ENCODE measurements at places on chromosomes 12 and 14.

DNA sequence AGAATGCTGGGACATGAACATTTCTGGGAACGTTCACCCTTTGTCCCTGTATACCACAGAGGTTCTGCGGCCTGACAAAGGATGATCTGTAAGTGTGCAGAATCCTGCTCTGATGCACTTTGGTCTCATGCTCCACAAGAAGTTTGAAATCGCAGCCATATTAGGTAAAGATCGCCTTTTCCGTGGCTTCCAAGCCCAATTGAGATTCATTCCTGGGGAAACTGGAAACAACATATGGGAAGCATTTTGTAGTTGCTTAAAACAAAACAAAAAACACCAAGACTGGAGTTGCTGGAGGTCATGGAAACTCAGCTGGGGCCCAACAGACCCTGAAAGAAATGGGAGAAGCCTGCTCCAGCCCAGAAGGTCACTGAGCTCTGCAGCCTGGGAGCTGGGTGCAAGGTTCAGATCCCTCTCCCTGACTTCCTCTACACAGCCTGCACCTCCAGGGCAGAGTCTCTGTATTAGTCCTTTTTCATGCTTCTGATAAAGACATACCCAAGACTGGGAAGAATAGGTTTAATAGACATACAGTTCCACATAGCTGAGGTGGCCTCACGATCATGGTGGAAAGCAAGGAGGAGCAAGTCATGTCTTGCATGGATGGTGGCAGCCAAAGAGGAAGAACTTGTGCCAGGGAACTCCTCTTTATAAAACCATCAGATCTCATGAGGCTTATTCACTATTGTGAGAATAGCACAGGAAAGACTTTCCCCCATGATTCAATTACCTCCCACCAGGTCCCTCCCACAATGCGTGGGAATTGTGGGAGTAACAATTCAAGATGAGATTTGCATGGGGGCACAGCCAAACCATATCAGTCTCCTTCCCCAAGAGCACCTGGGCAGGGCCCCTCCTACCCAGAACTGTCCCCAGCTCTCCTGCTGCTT, 60.8 kb upstream of the CHGA start:
- DNase-seq: no peak

GRCh38 chr14:98725191-98725590, 546.8 kb downstream of the BCL11B start:
- DNase-seq: no peak

DNA sequence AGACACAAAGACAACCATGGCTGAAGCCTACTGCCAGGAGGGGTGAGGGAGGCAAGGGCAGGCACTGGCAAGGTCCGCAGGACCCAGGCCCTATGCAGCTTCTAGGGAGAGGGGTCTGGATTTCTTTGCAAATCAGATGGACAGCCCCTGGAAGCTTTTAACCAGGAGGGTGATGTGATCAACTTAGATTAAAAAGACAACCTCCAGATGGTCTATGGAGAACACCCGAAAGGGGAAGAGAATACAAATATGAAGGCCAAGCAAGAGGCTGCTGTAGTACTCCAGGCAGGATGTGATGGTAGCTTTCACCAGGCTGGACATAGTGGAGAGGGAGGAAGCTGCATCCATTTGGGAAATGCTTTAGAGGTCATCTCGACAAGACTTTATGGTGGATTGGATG, 83.3 kb upstream of the TSPAN11 start:
- no peak for DNase-seq

GRCh38 chr12:80830533-80831088, 107.1 kb downstream of the LIN7A start:
- no peak for DNase-seq

DNA sequence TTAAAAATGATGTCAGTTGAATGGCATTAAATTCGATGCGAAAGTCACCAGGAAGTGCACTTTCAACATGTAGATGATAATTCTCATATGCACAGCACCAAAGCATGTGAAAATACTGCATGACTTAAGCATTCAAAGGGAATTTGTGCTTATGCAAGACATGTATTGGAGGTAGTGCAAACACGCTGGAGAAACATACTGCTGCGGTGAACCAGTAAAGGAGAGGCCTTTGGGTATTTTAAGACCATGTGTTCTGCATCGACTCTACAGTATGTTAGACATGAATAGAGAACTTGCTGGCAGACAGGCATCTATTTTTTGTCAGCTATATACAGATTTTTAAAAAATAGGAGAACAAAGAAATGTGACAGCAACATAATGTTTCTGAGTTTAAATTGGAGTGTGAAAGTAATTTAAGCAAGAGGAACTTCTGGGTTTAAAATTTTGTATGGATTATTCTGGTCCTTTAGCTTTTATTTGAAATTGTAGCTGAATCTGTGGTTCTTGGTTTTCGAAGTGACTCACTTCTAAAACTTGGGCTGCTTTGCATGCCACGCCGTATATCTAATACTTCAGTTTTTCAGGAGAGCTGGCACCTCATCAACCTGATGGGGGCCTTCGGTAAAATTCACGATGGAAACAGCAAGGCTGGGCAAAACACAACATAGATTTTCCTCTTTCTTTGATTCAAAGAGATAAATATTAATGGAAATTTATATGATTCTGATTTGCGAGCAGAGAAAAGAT, 408.7 kb downstream of the APAF1 start:
- DNase-seq: no peak

GRCh38 chr12:188910-189621, 24.9 kb downstream of the SLC6A12 start:
- peak; percentile 82 for DNase-seq

- DNase-seq: peak; percentile 73
These were observed 35.4 kb downstream of the TAOK3 start for GRCh38 chr12:118337194-118337838.

DNA sequence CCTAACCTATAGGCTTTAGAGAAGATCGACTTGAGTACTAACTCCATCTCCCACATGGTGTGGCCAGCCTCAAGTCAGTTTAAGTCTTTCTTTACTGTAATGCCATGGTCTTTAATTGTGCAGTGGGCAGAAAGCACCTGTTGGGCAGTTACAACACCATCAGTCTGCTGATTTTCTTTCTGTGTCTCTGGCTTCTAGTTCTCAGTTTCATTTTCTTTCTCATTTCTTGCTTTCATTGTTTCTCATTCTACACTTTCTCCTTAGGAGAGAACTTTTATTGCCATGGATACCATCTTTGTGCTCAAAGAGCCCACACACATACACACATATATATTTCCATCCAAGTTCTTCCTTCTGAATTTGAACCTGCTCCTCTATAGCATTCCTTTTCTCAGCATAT, 96.1 kb upstream of the SLC16A7 start:
- no peak for DNase-seq

- peak; percentile 30 for DNase-seq
These were observed 153.4 kb upstream of the PDZRN4 start for GRCh38 chr12:41034686-41035085.

- no peak for DNase-seq
These were observed 715 bp downstream of the CACNB3 start for GRCh38 chr12:48818831-48819590.

- DNase-seq: no peak
These were observed 15.6 kb downstream of the APOBEC1 start for GRCh38 chr12:7650091-7650490.

DNA sequence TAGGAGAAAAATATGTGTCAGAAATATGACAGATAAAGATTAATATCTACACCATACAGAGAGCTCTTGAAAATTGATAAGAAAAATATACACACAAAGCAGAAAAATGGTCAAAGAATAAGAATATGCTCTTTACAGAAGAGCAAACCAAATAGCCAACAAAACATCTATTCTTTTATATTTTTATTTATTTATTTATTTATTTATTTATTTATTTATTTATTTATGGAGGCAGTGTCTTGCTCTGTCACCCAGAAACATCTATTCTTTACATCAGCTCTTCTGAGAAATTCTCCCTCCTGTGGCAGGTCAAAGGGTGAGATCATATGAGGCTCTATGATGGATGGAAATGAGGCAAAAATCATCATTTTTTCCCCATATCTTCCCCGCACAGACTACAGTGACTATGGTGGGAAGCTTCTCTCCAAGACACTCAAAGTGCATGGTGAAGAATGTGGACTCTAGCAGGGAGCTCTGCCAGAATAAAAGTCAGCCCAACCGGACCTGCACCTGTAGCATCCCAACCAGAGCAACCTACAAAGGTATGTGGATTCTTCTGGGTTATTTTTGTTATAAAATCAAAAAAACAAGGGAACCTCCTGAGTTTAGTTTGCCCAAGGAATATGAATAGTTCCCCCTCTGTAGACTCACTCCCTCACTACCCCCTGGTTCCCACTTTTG, 71.4 kb downstream of the PLXNC1 start:
- DNase-seq: no peak

- no peak for DNase-seq
These were observed 27.4 kb downstream of the NELL2 start for GRCh38 chr12:44848703-44849085.

GRCh38 chr14:95573313-95573712, 38.5 kb downstream of the GLRX5 start:
- no peak for DNase-seq

DNA sequence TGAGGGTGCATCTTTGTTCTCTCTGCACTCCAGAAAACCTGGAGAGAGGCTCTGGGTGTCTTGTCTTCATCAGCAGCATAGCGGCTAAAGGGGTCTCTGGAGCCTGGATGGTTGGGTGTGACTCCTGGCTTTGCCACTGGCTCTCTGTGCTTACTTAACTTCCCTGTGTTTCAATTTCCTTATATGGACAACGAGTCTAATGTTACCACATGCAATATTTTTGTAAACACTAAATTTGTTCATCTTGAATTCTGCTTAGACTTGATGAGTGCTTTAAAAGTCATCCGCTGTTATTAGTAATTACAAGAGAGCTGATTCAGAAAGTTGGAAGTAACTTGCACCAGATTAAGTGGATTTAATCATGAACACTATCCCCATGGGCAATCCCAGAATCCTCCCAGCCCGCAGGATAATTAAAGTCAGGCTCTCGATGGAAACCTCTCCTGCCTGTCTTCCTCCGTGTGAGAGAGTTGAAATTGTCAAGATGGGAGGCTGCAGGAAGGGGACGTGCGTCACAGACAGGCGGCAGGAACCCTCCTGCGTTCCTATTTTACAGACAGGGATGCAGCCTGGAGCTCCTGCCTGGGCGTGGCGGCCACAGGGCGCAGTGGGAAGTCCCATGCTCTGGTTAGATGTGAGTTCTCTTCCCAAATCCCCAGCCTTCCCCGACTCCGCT, 201.2 kb downstream of the TTC8 start:
- DNase-seq: peak; percentile 61

Data from adipocyte (in vitro differentiated cells).